ENCODE measurements at places on chromosomes 4 and X.

DNA sequence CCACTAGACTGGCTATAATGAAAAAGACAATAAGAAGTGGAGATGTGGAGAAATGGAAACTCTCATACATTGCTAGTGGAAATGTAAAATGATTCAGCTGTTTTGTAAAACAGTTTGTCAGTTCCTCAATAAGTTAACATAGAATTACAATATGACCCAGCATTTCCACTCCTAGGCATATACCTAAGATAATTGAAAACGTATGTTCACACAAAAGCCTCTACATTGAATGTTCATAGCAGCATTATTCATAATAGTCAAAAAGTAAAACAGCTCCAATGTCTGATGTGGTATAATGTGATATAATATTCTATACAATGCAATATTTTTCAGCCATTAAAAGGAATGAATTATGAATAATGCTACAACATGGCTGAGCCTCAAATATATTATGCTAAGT lies 10.2 kb downstream of the EDA start:
- no peak overlapping the region for H3K4me3 ChIP-seq
- no peak for DNase-seq
- peaks cover 59% of the 10 kb centered on the region for H3K27me3 ChIP-seq
- H3K36me3 ChIP-seq: no peaks in the 10 kb centered on the region
- no peak overlapping the region for H3K27ac ChIP-seq

GRCh38 chr4:177464026-177464425 lies 21.8 kb upstream of the AGA start:
- no peak overlapping the region for H3K27ac ChIP-seq
- no peak for DNase-seq
- H3K36me3 ChIP-seq: no peaks in the 10 kb centered on the region
- H3K4me1 ChIP-seq: no peaks in the 10 kb centered on the region

GRCh38 chr4:105556206-105556605 lies 3.8 kb downstream of the ARHGEF38 start:
- DNase-seq: no peak
- H3K4me1 ChIP-seq: no peaks in the 10 kb centered on the region
- H3K27ac ChIP-seq: no peak overlapping the region
- peaks cover 3% of the 10 kb centered on the region for H3K27me3 ChIP-seq
- no peak overlapping the region for H3K4me3 ChIP-seq
- H3K36me3 ChIP-seq: no peaks in the 10 kb centered on the region

- no peak overlapping the region for H3K4me3 ChIP-seq
- H3K27me3 ChIP-seq: no peaks in the 10 kb centered on the region
- H3K36me3 ChIP-seq: no peaks in the 10 kb centered on the region
These were observed 212.3 kb downstream of the MAD2L1 start for GRCh38 chr4:119854364-119854763.

- H3K27ac ChIP-seq: no peak overlapping the region
- H3K4me1 ChIP-seq: no peaks in the 10 kb centered on the region
- no peaks in the 10 kb centered on the region for H3K36me3 ChIP-seq
- no peak for DNase-seq
- no peak overlapping the region for H3K4me3 ChIP-seq
- H3K27me3 ChIP-seq: peaks cover 39% of the 10 kb centered on the region
These were observed 141.1 kb upstream of the ARX start for GRCh38 chrX:25156832-25157231.

DNA sequence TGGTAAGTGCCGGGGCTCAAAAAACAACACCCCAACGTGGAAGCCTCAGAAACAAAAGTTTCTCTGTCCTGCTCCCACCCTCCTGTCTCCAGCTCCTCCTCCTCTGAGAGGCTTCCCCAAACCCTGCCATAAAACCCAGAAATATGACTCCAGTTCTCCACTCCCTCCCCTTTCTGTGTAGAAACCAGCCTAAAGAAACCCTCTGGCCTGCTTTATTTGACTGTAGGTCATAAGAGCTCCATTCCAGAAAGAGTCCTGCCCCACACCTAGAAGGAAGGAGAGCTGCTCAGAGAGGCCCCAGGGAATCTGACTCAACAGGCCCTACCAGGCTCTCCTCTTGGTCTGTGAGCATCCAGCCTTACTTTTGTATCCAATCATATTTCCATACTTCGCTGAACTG lies 872 bp upstream of the S100P start:
- no peak for DNase-seq
- H3K36me3 ChIP-seq: no peaks in the 10 kb centered on the region
- peaks cover 88% of the 10 kb centered on the region for H3K4me1 ChIP-seq
- no peak overlapping the region for H3K4me3 ChIP-seq

DNA sequence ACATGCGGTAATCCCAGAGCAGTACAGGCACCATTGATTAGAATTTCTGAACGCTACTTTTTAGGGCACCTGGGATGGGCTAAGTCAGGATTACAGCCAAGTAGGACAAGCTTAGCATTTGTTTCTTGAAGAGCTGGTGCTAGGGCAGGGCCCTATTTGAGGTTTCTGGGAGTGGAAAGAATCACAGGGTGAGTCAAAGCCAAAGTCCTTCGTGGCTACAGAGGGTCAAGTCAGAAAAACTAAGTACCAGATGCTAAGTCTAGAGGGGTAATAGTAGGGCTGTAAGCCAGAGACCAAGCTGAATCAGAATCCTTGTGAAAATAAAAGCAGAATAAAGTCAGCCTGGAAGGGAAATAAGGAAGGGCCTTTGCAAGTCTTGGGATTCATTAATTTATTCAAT lies 448.6 kb downstream of the ZIC3 start:
- no peaks in the 10 kb centered on the region for H3K36me3 ChIP-seq
- no peak overlapping the region for H3K4me3 ChIP-seq
- H3K27ac ChIP-seq: no peak overlapping the region
- DNase-seq: no peak
- no peaks in the 10 kb centered on the region for H3K4me1 ChIP-seq
- H3K27me3 ChIP-seq: peaks cover 31% of the 10 kb centered on the region

GRCh38 chrX:13868591-13868990 lies 51.7 kb upstream of the GPM6B start:
- no peaks in the 10 kb centered on the region for H3K36me3 ChIP-seq
- H3K27me3 ChIP-seq: peaks cover 85% of the 10 kb centered on the region
- no peak overlapping the region for H3K27ac ChIP-seq

GRCh38 chr4:23232987-23233386 lies 540.2 kb downstream of the GBA3 start:
- H3K4me3 ChIP-seq: no peak overlapping the region
- no peaks in the 10 kb centered on the region for H3K27me3 ChIP-seq
- no peak for DNase-seq
- H3K36me3 ChIP-seq: no peaks in the 10 kb centered on the region

- no peaks in the 10 kb centered on the region for H3K36me3 ChIP-seq
- peaks cover 45% of the 10 kb centered on the region for H3K27me3 ChIP-seq
- H3K4me3 ChIP-seq: no peak overlapping the region
- DNase-seq: peak; percentile 28
- no peak overlapping the region for H3K27ac ChIP-seq
- H3K4me1 ChIP-seq: peaks cover 10% of the 10 kb centered on the region
These were observed 2.5 kb upstream of the EFNB1 start for GRCh38 chrX:68826113-68826980.

DNA sequence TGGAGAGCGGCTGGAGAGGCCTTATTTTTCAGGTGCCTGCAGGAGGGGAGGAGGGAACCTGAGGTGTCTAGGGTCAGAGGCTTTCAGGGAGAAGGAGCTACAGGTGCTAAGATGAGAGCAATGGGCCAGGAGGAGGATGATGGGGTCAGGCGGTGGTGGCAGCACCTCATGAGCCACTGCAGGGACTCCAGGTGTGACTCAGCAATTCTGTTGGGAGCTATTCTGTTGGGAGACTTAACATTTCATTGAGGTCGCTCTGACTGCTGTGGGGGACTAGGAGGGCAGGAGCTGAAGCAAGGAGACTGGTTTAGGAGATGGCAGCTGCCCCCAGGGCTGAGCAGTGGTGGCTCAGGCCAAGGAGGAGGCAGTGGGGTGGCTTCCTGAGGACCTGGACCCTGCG lies 65.0 kb downstream of the CLDN34 start:
- H3K4me1 ChIP-seq: peaks cover 6% of the 10 kb centered on the region
- peaks cover 9% of the 10 kb centered on the region for H3K27me3 ChIP-seq
- H3K4me3 ChIP-seq: no peak overlapping the region
- no peaks in the 10 kb centered on the region for H3K36me3 ChIP-seq
- H3K27ac ChIP-seq: no peak overlapping the region

- no peak overlapping the region for H3K4me3 ChIP-seq
- H3K4me1 ChIP-seq: peaks cover 5% of the 10 kb centered on the region
- no peak for DNase-seq
- H3K27ac ChIP-seq: no peak overlapping the region
- no peaks in the 10 kb centered on the region for H3K36me3 ChIP-seq
These were observed 62.7 kb downstream of the TRIM2 start for GRCh38 chr4:153266988-153267387.

- no peaks in the 10 kb centered on the region for H3K4me1 ChIP-seq
- no peaks in the 10 kb centered on the region for H3K36me3 ChIP-seq
- no peaks in the 10 kb centered on the region for H3K27me3 ChIP-seq
- H3K4me3 ChIP-seq: no peak overlapping the region
- no peak overlapping the region for H3K27ac ChIP-seq
These were observed 1077.3 kb upstream of the PCDH10 start for GRCh38 chr4:132071815-132072214.

- no peaks in the 10 kb centered on the region for H3K4me1 ChIP-seq
- DNase-seq: no peak
- peaks cover 20% of the 10 kb centered on the region for H3K27me3 ChIP-seq
- no peak overlapping the region for H3K27ac ChIP-seq
- H3K4me3 ChIP-seq: no peak overlapping the region
These were observed 8.9 kb downstream of the ANXA3 start for GRCh38 chr4:78560296-78560963.

- no peak overlapping the region for H3K4me3 ChIP-seq
- peaks cover 15% of the 10 kb centered on the region for H3K36me3 ChIP-seq
- H3K27me3 ChIP-seq: peaks cover 13% of the 10 kb centered on the region
- DNase-seq: no peak
- H3K4me1 ChIP-seq: peaks cover 1% of the 10 kb centered on the region
- H3K27ac ChIP-seq: no peak overlapping the region
These were observed 10.0 kb downstream of the TMEM164 start for GRCh38 chrX:110012818-110013485.

- no peak for DNase-seq
- no peak overlapping the region for H3K4me3 ChIP-seq
- peaks cover 2% of the 10 kb centered on the region for H3K36me3 ChIP-seq
These were observed 83.4 kb downstream of the MSN start for GRCh38 chrX:65750674-65751469.

DNA sequence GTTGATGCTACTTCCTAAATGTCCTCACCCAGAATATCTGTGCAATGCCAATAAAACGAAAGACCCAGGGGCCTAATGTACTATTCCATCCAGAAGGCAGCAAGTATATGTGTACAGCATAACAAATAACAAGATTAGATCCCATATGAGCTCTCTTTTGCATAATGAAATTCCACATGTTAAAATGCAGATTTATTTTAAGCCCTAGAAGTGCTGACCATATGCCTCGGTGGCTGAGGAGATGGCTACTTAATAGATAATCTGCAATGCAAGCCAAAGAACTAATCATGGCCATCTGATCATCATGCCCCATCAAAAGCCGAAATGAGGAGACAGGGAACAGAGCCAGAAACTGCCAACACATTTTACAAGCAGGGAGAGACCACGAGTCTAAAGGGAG lies 293.5 kb downstream of the KCNIP4 start:
- H3K4me3 ChIP-seq: no peak overlapping the region
- H3K4me1 ChIP-seq: no peaks in the 10 kb centered on the region
- no peaks in the 10 kb centered on the region for H3K27me3 ChIP-seq
- H3K27ac ChIP-seq: no peak overlapping the region

DNA sequence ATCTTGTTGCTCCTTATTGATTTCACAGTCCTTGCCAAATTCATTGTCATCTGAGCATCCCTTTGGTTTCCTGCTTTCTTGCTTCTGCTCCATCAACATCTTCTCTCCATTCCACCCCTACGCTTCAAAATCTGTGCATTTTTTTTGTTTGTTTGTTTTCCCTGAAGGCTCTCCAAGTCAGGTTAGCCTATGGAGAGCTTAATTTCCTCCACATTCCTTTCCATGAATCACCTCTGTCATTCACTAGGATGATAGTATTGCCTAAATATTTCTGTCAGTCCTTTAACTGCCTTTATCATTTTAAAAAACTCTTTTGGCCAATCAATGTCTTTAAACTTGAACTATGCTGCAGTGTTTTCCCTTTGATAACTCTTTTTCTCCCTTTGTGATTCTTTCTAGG lies 67.7 kb downstream of the PPARGC1A start:
- no peak overlapping the region for H3K4me3 ChIP-seq
- no peaks in the 10 kb centered on the region for H3K27me3 ChIP-seq
- H3K4me1 ChIP-seq: no peaks in the 10 kb centered on the region
- H3K36me3 ChIP-seq: no peaks in the 10 kb centered on the region

DNA sequence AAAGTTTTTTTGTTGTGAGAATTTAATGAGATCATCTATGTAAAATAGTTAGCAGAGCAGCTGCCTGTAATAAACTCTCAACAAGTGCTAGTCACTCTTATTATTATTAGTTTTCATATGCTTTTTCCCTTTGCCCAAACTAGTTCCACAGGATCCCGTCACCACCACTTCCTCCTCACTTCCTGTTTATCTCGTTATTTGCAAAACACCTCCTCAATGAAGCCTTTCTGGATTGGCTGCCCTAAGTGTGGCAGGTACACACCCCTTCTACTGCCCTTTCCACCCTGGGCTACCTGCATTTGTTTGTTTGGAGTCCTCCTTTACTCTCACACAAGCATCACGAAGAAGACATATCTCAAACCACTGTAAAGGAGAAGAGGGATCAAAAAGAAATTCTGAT lies 54.4 kb upstream of the KLF3 start:
- no peak overlapping the region for H3K27ac ChIP-seq
- no peaks in the 10 kb centered on the region for H3K27me3 ChIP-seq
- no peak overlapping the region for H3K4me3 ChIP-seq
- no peaks in the 10 kb centered on the region for H3K36me3 ChIP-seq

- no peak for DNase-seq
- H3K4me3 ChIP-seq: no peak overlapping the region
- no peaks in the 10 kb centered on the region for H3K36me3 ChIP-seq
- peaks cover 53% of the 10 kb centered on the region for H3K27me3 ChIP-seq
These were observed 83.5 kb upstream of the GRPR start for GRCh38 chrX:16039834-16040233.

DNA sequence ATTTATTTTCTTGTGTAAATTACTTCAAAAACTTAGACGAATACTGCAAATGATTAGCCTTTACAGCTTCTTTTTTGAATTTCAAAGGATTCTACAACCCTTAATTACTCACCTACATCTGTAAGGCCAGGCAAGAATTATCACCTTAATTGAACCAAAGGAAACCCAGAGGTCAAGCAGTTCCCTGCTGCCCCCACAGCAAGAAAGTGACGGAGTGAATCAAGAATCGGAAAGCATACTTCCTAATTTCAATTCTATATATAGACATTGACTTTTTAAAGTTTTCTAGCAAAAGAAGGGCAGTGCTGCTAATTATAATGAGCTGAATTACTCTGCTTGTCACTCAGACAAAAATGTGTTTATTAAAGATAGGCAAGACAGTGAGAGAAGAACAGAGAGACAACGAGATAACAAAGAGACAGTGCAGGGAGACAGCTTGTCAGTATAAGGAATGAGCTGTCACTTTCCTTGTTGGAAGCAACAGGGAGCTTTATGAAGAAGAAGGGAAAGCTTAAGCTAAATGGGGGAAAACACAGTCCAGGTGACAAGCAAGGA lies 47.5 kb upstream of the SPANXN4 start:
- no peak for DNase-seq
- no peak overlapping the region for H3K4me3 ChIP-seq
- no peaks in the 10 kb centered on the region for H3K36me3 ChIP-seq
- H3K27me3 ChIP-seq: no peaks in the 10 kb centered on the region
- no peak overlapping the region for H3K27ac ChIP-seq
- no peaks in the 10 kb centered on the region for H3K4me1 ChIP-seq

- peak overlapping the region; percentile 98 for H3K27ac ChIP-seq
- H3K36me3 ChIP-seq: peaks cover 3% of the 10 kb centered on the region
- peak overlapping the region; percentile 63 for H3K4me3 ChIP-seq
- DNase-seq: no peak
These were observed 39.4 kb upstream of the IRF2 start for GRCh38 chr4:184513802-184514120.

GRCh38 chrX:133412665-133413064 lies 2.6 kb downstream of the GPC4 start:
- H3K27ac ChIP-seq: no peak overlapping the region
- H3K4me1 ChIP-seq: peaks cover 8% of the 10 kb centered on the region

All from activated T-cell treated with anti-CD3 and anti-CD28 coated beads, Interleukin-2, amount 50 U/mL, for 24 hours (primary cell).